ENCODE measurements at places on chromosomes 1 and 21.

DNA sequence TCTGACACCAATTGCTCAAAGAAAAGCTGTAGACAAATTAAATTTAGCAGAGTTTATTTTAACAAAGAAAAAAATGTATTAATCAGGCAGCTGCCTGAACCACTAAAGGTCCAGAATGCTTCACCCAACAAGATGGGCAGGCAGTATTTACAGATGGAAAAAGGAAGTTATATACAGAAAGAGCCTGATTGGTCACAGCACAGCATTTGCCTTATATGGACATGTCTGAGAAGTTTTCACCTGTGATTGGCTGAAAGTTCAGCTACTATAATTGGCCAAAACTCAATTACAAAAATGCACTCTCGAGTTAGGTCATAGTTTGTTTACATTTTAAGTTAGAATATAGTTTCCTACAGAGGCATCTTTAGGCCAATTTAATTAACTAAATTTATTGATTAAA is 15.1 kb upstream of the FMO1 start:
- DNase-seq = no peak

DNA sequence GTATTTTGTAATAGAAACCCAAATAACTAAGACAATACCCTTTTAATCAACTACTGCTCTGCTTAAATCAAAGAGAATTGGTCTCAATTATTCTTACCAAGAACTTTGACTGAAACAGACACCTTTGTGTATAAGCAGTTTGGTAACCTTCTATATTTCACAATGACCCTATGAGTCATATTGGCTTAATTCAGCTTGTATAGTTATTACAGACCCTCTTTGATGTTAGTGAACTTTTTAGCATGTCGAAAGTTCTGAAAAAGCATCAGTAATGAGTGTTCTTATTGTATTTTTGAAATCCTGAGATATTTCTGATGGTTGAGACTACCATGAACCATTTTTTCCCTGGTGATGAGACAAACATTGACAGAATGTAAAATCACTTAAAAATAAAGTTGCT is 43.3 kb upstream of the RABGAP1L start:
- DNase-seq = no peak

DNA sequence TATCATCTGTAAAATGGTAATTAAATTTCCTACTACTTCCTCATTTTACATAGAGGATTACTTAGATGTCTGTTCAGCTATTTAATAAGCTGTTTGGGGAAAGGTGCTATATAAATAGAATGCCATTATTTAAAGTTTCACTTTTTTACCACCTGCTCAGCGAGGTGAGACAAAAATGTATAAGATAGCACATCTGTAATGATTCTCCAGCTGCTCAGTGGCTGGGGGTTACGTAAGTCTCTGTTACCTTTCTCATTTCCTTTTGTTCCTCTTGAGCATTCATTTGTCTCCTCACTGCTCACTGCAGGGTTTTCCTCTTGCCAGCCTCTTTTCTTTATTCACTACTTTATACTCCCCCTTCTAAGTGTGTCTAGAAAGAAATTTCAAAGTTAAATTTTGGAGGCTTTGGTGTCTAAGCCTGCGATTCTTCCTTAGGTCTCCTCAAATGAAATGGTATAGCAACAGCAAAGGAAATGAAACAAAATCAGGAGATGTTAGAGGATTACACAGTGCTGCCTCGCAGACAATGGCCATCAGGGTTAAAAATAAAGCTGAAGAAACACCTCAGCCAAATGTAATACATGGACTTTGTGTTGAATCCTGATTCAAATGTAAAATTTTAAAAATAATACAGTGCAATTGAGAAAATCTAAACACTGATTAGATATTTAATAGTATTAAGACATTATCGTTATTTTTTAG is 6.8 kb downstream of the RGS8 start:
- no peak for DNase-seq

GRCh38 chr1:21264898-21265297 is 25.4 kb downstream of the ECE1 start:
- DNase-seq = no peak

DNA sequence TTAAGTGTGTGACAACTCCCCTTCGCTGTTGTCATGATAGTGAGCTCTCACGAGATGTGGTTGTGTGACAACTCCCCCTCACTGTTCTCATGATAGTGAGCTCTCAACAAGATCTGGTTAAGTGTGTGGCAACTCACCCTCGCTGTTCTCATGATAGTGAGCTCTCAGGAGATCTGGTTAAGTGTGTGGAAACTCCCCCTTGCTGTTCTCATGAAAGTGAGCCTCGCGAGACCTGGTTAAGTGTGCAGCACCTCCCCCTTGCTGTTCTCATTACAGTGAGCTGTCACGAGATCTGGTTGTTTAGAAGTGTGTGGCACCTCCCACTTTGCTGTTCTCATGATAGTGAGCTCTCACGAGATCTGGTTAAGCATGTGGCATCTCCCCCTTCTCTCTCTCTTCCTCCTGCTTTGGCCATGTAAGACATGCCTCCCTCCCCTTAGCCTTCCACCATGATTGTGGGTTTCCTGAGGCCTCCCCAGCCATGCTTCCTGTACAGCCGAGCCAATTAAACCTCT is 25.1 kb upstream of the LSS start:
- no peak for DNase-seq

DNA sequence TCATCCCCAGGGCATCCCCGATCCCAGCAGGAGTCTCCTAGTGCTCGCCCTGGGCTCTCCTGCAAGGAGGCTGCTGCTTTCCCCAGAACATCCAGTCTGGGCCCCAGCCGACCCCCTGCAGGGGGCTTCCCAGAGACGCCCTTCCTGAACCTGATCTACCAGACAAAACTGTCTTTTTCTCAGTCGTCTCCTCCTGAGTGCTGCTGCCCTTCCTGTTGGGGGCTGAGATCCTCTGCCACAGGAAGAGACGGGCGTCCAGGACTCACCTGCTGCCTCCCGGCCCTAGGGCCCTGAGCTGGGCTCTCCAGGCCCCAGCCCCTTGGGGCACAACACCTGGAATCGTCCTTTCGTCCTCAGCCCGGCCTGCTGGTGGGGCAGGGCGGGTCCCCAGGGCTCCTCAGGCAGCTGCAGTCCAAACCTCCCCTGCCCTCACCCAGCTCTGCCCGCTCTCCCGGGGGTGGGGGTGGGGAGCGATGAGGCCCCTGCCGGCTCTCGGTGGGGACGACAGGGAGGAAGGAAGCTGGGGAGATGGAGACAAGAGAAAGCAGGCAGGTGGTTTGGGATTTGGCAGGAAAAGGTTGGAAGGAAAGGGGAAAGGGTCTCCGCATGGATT is 36.9 kb downstream of the TP73 start:
- no peak for DNase-seq

- DNase-seq = no peak
These were observed 805.8 kb downstream of the USP25 start for GRCh38 chr21:16535626-16536025.

DNA sequence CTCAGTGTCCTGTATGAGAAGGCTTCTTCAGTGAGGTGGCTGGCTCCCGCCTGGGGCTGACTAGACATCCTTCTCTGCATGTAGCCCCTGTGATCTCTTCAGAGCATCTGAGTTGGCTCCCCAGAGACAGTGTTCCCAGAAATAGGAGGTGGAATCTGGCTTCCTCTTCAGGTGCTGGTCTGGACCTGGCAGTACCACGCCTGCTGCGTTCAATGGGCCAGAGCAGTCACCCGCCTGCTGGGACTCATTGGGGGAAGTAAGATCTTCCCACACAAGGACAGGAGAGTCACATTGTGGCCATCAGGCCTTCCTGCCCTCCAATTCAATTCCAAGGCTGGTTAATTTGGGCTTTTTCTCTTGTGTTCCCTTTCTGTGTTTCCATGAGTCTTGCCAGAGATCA is 51.0 kb downstream of the ADARB1 start:
- no peak for DNase-seq

DNA sequence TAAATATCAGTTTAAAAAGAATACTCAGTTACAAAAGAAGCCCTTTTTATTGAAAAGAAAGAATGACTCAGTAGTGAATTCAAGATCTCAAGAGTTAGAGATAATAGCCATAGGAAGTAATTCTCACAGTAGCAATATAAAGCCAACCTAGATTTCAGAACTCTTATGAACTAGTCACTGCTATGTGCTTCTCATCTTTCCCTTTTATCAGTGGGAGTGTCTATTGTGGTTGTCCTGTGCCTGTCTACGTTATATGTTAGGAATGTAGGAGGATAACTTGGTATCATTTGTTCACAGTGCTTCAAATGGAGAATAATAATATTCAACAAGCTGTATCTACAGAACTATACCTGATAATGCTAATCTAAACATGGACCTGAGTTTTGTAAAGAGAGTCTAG is 73.1 kb upstream of the RGS21 start:
- DNase-seq = no peak

- no peak for DNase-seq
These were observed 1.3 kb upstream of the KRTAP10-11 start for GRCh38 chr21:44644878-44645277.

DNA sequence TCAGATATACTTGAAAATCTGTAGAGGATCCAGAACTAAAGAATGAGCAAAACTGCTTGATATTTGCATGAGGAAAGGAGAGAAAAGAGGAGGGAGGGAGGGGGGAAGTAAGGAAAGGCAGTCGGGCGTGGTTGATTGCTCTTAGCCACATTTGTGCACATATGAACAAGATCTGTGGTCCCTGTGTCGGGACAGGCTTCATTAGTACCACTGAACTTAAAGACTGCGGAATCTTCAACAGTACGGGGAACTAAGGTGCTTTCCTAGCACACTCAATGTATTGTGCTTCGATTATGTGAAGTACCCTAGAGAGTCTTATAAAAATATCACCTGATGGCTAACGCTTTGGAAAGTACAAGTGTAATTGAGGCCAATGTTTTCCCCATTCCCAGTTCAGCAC is 59.9 kb downstream of the ZBTB18 start:
- no peak for DNase-seq

DNA sequence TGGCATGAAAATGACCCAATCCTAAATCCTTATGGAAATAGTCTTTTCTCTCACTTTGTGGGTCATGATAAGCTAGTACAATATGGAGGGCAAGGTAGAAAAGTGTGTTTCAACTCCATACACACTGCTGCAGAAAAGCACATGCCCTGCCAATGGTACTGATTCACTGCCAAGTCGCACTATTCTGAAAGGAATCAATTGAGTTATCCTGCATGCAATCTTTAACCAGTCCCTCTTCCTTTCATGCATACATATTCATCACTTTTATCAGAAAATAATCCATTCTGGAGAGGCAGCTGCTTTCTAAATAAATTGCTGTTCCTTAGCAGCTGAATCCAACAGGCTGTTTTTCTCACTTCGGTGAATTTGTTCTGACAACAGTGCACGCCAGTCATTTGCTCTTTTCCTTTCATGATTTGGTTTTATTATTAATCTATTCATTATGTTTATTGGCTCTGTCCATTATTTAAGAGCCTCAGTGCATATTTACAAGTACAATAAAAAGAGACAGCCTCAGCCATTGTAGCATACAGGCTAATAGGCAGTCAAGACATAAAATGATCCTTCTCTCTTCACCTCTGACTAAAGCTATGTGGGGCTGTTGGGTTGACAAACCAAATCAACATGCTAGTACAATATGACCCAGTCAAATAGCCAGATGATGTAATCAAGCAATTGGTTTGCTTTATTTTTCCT is 108.8 kb downstream of the CHD1L start:
- no peak for DNase-seq

DNA sequence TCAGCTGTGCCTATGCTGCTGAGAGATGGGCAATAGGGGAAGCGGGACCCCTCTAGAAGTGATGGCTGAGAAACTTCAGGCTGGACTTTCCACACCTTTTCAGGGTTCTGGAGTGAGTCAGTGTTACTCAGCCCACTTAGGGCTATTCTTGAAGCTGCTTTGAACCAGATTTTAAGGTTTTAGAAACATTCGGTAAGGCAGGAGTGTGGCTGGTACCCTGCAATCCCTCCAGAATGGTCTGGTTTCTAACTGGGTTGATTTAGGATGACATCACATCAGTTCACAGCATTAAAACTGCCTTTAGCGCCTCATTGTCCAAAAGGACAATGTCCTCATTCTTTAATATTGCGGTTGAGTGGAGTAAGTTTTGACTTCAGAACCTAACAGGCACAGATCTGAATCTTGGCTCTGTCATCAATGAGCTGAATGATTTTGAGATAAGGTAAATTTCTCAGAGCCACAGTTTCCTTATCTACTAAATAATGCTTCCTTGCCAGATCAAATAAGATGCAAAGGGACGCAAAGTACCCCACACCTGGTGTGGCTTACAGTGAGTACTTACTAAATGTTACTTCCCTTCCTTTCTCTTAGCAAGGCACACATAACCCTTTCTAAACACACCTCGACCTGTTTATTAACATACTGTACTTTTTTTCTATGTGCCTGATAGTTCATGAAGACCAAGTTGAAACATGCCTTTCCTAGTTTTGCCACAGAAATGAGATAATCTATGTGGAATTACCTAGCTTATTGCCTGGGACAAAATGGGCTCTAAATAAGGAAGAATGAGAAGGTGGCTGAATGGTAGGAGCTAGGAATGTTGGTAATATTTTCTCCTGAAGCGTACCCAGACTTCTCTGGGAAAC is 209.8 kb downstream of the ROR1 start:
- DNase-seq = no peak
